ENCODE measurements at places on chromosomes 13 and 19.

- no peak for DNase-seq
Measured at GRCh38 chr13:51920786-51921185, 59.0 kb downstream of the CCDC70 start.

DNA sequence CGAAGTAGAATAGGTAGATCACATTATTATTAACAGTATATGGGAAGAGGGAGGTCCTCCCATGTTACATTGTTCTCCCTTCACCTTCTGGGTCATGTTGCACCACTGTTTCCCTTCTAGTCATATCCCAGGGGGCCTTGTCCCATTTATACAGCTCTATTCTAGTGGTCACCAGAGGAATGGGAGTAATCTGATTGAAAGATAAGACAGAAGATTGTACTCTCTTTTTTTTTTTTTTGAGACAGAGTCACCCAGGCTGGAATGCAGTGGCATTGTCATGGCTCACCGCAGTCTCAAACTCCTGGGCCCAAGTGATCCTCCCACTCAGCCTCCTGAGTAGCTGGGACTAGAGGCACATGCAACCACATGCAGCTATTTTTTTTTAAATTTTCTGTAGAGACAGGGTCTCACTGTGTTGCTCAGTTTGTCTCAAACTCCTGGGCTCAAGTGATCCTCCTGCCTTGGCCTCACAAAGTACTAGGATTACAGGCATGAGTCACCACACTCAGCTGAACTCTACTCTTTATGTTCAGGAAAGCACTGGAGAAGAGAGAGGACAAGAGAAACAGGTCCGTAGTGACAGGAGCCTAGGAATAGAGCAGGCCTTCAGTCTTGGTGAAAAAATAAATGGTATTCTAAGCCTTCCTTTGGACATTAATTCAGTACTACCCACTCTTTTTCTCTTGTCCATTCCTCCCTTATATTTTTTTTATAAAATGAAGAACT lies 4.3 kb upstream of the ZNF529 start:
- DNase-seq: no peak

- DNase-seq: no peak
Measured at GRCh38 chr13:114035186-114035582, 61.3 kb upstream of the C13orf46 start.

GRCh38 chr19:48290401-48290770 lies 20.5 kb downstream of the ZNF114 start:
- DNase-seq: no peak

DNA sequence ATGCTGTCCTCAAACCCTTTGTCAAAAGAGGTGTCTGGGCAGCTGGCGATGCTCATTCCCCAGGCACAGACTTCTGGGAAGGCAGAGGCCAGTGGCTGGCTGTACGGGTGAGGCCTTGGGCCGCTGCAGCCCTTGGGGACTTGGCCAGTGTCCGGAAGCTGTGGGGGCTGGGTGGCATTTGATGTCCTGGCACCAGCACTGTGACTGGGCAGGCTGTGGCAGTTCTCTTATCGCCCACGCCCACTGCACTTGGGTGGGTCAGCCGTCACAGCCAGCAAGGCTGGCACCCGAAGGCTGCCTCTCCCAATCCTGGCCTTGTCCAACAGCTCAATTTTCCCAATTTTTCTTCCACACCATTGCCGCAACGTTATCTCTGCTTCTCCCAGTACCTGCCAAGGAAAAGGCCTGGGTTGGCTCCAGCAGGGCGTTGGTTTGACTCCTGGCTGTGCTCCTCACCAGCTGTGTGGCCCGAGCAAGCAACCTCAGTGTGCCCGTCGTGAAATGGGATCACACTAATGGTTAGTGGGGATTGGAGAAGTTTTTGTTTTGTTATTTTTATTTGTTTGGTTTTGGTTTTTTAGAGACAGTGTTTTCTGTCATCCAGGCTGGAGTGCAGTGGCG lies 12.7 kb upstream of the SLC44A2 start:
- no peak for DNase-seq

GRCh38 chr19:33699754-33700407 lies 78.1 kb downstream of the CHST8 start:
- no peak for DNase-seq

- DNase-seq: no peak
Measured at GRCh38 chr19:11087870-11088505, 1.3 kb upstream of the LDLR start.

GRCh38 chr13:20181188-20181587 lies 11.6 kb downstream of the GJB2 start:
- DNase-seq: no peak

DNA sequence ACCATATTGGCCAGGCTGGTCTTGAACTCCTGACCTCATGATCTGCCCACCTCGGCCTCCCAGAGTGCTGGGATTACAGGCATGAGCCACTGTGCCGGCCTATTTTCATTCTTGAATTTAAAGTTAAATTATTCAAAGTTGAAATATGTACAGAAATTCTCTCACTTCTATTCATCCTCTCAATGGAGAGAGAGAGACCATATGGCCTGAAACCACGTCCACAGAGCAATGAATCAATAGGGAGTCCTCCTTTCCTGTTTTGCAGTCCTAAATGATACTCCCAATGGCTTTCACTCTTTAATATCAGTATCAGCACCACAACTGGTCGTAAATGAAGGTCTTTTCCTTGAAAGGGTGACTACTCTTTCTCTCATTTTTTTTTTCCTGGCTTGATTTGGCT lies 30.5 kb upstream of the KCTD4 start:
- DNase-seq: no peak

DNA sequence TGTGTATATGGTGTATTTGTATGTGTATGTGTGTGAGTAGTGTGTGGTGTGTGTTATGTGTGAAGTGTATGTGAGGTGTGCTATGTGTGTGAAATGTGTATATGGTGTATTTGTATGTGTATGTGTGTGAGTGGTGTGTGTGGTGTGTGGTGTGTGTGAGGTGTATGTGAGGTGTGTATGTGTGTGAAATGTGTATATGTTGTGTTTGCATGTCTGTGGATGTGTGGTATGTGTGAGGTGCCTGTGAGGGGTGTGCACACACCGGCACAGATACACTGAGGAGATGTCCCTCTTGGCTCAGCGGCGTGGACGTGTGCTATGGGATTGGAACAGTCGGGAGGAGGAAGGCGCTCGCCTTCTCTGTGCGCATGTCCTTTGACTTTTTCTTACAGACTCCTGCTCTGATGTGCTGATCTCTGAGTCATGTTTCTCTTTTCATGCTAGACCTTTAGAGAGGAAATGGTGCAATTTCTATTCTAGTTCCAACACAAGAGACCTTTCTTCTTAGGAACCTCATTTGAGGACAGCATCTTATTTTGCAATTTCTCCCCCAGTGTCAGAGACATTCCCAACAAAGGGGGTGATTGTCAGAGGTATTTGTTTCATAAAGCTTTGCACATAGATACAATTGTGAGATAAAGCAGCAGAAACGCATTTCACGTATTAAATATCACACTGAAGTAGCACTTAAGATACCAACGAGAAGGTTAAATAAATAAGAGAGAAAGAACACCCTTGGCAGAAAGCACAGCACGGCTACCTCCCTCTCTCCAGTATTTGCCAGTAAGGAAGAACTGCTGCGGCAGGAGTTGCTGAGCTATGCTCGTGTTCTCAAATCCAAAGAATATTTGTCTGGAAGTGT lies 11.3 kb upstream of the TNFRSF19 start:
- no peak for DNase-seq

- DNase-seq: no peak
Measured at GRCh38 chr13:23159205-23159759, 21.5 kb upstream of the SGCG start.

DNA sequence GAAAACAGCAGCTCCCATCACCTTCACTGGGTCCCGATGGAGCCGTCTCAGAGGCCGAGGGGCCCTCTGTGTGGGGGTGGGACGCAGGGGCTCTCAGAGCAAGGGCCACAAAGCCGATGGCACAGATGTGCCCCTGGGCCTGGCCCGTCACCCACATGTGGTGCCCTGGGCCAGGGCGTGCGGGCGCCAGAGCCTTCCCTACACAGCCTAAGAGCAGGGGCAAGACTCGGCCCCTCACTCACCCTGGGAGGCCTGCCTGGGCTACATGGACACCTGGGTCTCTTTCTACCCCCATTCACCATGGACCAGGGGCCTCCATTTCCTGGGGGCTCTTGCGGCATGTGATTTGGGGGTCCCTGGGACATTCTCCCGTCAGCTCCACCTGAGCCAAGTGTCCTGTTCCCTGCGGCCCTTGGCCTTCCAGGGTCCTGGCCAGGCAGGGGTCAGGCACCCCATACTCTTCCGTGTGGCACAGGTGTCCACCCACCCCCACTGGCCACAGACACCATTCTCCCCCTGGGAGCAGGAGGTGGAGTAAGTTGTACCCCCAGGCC lies 10.0 kb downstream of the COMP start:
- DNase-seq: no peak

GRCh38 chr19:4292515-4292914 lies 9.7 kb downstream of the TMIGD2 start:
- DNase-seq: no peak

DNA sequence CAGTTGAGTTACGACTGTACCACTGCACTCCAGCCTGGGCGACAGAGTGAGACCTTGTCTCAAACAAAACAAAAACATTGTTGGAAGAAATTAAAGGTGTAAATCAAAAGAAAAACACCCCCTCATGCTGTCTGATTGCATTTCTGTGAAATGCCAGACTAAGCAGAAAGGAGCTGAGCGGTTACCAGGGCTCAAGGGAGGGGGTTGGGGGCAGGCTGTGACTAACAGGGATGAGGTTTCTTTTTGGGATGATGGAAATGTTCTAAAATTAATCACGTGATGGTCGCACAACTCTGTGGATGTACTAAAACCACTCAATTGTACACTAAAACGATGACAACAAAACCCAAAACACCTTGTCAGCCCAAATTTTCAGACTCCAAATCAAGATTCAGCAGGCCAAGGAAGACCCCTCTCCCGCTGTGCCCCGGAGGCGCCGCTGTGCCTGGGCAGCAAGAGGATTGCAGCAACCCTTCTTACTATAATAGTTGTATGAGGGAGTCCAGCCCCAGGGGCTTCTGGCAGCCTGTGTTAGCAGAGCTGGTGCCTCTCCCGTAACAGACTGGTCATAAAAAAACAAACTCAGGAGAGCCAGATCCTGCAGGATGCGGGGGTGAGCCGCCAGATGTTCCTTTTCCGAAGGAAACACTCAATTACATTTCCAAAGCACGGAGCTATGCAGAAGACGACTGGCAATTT lies 20.9 kb downstream of the CAPS start:
- DNase-seq: no peak

GRCh38 chr19:49761625-49762311 lies 1.3 kb downstream of the TSKS start:
- DNase-seq: no peak

DNA sequence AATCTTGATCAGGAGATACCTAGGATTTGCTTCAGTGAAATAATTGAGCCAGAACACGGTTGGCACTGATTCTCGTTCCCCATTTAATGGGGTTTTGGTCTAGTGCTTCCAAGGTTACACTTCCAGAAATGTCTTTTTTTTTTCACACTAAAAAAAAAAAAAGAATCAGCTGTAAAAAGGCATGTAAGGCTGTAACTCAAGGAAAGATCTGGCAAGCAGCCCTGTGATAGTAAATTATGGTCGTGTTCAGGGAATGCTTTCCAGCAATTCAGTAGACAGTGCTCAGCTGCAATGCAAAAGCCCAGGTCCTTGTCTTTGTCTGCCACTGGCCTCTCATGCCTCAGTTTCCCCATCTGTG lies 27.2 kb upstream of the NDUFS7 start:
- DNase-seq: no peak

DNA sequence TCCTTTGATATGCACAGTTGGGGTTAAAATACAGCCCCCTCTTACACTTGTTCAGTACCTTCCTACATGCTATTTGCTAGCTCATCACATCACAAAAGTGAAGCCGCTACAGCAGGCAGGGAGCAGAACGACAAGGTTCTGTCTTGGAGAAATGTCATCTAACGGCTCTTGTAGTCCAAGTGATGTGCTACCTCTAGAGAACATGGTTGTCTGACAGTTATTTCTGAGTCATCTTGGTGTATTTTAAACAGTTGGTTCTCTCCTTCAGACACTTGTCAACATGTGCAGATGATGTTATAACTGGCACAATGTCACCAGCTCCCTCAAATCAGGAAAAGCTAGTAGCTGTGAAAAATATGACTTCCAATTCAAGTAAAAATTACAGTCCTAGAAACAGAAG lies 865.0 kb downstream of the PCDH9 start:
- no peak for DNase-seq

DNA sequence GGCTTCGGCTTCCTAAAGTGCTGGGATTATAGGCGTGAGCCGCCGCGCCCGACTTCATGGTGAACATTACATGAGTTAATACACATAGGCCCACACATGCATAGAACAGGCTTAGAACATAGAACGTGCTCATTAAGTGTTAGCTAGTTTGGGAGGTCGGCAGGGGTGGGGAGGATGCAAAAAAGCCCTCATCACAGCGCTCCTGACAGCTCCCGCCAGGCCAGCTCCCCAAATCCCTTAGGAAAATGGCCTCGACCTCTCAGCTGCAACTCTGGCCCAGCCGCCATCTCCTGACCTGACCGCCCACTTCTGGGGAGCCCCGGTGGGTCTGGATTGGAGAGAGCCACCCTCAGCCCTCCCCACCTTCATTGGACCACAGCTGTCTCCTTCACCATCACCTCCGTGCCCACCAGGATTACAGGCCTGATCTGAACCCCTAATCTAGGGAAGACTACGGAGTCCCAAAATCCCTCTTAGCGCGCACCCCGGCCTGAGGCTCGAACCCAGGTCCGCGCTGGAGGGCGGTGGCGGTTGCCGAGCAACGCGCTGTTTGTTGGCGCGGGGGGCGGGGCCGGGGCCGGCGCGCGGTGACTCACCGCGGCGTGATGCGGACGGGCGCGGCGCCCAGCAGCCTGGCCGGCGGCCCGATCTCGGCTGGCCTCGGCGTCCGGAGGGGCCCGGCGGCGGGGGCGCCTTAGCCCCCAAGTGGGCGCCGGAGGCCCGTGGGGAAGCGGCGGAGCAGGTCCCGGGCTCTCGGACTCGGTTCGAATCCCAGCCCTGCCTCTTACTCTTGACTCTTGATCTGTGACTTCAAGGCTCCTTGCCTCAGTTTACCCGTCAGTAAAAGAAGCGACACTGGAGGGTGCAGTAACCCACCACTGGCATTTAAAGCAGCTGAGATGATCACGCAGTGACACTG lies 26.7 kb upstream of the NANOS3 start:
- DNase-seq: peak; percentile 79

- DNase-seq: no peak
Measured at GRCh38 chr13:19695428-19695827, 62.0 kb downstream of the MPHOSPH8 start.

- DNase-seq: no peak
Measured at GRCh38 chr13:45320876-45321629, 19.9 kb downstream of the TPT1 start.

DNA sequence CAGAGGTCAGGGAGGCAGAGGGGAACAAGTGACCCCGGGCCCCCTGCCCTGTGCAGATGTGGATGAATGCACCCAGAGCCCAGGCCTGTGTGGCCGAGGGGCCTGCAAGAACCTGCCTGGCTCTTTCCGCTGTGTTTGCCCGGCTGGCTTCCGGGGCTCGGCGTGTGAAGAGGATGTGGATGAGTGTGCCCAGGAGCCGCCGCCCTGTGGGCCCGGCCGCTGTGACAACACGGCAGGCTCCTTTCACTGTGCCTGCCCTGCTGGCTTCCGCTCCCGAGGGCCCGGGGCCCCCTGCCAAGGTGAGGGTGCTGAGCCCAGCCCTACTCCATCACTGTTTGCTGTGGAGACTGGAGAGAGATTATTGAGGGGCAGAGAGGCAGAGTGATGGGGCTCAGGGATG lies 9.9 kb downstream of the LTBP4 start:
- DNase-seq: peak; percentile 41

- DNase-seq: no peak
Measured at GRCh38 chr13:97403893-97404750, 29.8 kb upstream of the RAP2A start.

- DNase-seq: no peak
Measured at GRCh38 chr13:30465343-30465592, 468 bp downstream of the HMGB1 start.

Measured in CD4-positive, alpha-beta T cell treated with Interleukin-4 for 4 hours (primary cell).